ENCODE measurements at places on chromosomes 16 and 17.

DNA sequence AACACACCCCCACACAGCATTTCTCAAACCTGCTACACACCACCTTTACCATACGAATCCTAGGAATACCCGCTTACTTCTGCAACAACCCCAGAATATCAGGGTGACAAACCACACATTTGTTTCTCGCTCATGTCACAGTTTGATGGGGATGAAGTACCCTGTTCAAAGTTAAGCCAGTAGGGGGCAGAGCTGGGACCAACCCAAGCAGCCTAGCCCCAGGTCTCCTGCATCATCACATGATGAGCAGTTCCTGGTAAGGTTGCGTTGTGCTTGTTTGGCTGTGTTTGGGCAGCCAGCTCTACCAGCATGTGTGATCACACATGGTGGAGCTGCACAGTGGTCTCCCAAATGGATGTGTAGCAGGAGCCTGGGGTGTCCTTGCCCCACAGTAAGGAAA, 103.6 kb upstream of the C16orf82 start:
- DNase-seq = no peak

- DNase-seq = no peak
Observed at GRCh38 chr17:18166894-18167293, 16.7 kb upstream of the ALKBH5 start.

- no peak for DNase-seq
Observed at GRCh38 chr17:8163978-8164814, 1.4 kb upstream of the VAMP2 start.

DNA sequence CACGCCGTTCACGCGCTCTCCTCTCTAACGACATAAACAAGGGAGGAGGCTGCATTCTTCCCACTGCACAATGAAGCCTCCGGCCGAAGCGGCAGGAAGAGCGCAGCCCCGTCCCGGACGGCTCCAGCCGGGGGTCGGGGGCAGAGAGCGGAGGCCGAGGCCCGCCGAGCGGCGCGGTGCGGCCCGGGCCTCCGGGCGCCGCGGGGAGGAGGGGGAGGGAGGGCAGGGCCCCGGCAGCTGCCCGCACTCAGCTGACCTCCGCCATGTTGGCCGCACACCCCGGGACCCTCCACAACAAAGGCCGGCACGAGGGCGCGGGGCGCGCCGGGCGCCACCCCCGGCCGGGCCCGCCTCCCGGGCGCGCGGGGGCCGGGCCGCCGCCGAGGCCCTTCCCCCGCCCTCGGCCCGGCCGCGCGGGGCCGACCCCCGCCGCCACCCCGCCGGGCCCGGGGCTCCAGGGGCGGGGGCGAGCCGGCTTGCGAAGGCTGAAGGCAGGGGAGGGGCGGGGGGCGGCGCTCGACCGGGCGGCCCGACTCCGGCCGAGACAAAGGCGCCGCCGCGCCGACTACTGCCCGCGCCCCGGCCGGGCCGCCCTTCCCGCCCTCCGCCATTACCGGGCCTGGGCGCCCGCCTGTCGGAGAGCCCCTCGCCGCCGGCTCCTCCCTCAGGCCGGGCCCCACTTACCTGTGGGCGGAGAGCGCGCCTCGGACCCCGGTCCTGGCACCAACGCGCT, 527 bp downstream of the SIAH1 start:
- peak; percentile 3 for DNase-seq

GRCh38 chr16:50297301-50298074, 31.1 kb downstream of the ADCY7 start:
- no peak for DNase-seq

DNA sequence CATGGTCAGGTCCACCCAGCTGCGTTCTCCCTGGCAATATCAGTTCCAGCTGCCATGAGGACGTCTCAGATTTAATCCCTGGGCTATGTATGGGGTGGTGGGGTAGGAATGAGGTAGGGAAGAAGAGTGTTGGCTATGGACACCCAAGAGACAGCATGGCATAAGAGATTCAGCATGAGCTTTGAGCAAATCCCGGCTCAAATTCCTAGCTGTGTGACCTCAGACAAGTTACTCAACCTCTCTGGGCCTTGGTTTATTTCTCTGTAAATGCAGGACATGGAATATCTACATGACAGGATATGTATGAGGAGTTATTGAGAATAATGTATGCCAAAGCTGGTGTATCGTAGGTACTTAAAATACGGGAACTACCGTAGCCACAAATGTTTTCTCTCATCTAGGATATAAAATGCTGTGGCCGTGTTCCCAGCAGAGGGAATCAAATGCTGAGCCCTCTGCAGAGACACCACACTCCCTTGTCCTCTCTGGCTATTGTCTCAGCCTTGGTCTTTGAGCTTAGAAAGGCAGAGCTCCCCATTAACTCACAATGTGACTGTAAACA, 17.8 kb upstream of the LHX1 start:
- DNase-seq = no peak

GRCh38 chr16:88356124-88356726, 26.5 kb upstream of the ZNF469 start:
- DNase-seq = no peak

GRCh38 chr16:56198006-56198754, 6.9 kb downstream of the GNAO1 start:
- DNase-seq = no peak

DNA sequence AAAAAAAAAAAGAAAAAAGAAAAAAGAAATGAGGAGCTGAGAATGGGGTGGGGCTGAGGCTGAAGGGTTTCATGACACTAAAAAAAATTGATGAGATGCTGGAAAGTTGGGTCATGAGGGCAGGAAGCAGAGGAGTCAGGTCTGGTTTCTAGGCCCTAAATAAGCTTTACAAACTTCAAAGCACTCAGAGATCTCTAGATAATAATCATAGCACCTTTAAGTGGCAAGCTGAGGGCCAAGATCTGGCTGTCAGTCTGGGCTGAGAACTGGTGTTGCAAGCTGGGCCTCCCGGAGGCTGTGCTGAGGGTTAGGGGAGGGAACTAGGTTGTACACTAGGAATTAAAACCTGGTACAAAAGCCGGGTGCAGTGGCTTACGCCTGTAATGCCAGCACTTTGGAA, 6.4 kb downstream of the ZNF764 start:
- DNase-seq = peak; percentile 37

DNA sequence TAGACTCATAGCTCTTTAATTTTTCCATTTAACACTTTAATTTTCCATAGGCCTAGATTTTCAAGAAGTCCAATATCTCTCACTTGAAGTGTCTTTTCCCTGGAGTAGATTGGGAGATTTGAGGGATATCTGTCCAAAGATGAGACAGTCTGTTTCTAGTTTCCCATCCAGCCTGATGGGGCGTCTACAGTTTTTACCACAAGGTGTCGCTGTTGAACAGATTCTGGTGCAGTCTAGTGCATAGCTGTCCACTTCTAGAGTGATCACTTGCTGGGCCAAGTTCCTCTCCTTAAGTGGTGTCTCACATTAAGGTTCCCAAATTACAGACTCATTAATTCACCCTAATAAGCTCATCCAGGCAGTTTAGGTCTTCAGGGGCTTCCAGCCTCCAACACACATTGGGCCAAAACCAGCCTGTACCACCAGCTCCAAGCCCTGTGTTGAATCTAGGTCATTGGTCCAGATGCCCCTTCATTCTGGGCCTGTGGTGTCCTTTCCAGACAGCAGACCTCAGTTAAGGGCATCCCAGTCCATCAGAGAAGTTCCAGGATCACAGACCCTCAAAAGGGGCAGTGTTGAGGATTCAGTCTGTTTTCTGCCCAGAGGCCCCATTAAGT, 9.4 kb downstream of the SNX20 start:
- DNase-seq = no peak

GRCh38 chr16:21646721-21647561, 5.5 kb downstream of the IGSF6 start:
- peak; percentile 67 for DNase-seq

- no peak for DNase-seq
Observed at GRCh38 chr17:50461550-50462132, 7.0 kb downstream of the CHAD start.

DNA sequence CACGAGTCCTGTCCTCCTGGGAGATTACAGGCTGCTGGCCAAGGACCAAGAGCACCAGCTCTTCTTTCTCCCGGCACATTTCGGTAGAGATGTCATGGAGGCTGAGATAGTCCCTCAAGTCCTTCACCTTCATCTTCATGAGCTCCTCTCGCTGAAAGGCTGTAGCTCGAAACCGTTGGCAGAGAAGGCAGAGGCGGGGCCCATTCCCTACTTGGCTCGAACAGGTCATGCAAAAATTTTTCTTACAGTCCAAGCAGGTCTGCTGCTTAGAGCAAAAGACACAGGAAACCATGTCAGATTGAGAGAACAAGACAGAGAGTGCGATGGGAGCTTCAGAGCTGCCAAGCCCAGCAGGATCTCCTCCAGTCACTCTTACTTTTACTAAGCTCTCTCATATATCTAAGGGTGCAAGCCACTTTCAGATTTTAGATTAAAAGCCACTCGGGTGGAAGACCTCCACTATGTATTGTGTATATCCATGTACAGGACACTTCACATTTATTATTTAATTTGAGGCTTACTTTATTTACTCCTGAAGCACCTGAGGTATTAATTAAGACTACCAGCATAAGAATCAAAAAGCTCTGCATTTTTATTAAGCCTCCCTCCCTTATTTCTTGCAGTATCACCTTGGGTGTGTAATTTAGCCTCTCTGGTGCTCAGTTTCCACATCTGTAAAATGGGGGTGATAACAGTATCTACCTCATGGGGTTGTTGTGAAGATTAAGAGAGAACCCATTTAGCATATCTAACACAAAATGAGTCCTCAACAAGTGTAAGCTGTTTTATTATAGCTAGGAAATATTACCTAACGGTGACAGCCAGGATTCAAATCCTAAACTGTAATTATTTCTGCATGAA, 41.4 kb downstream of the LIG3 start:
- DNase-seq = no peak

GRCh38 chr16:143047-143446, 4.6 kb upstream of the NPRL3 start:
- DNase-seq = no peak

GRCh38 chr17:50115756-50116155, 14.2 kb downstream of the SAMD14 start:
- DNase-seq = no peak

DNA sequence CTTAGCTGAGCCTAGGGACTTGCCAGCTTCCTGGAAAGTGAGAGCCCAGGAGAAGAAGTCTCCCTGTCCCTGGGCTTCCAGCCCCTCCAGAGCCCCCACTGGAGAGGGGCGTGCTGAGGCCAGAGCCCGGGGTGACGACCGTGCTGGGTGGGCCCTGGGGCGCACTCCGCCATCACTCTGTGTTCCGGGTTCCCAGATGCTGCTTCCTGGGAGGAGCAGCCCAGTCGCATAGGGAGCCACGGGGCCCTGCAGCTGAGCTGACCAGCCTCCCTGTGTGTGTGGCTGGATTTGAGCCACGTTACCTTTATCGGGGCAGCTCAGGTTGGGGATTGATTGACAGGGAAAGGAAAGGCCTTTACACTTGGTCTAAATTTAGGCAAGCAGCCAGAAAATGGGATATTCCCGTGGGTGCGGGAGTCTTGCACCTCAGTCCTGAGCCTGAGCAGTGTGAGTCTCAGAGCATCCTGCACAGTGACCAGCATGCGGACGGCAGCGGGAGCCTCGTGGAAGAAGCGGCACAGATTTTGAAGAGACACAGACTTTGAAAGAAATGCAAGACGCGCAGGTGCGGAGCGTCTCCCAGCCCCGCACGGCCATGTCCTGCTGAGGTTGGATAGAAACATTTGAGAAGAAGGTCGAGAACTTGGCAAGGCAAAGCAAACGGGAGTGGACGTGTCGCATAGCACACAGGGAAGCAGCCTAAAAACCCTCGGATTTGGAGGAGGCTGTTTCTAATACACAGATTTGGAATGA, 51.3 kb upstream of the ZNF750 start:
- no peak for DNase-seq

DNA sequence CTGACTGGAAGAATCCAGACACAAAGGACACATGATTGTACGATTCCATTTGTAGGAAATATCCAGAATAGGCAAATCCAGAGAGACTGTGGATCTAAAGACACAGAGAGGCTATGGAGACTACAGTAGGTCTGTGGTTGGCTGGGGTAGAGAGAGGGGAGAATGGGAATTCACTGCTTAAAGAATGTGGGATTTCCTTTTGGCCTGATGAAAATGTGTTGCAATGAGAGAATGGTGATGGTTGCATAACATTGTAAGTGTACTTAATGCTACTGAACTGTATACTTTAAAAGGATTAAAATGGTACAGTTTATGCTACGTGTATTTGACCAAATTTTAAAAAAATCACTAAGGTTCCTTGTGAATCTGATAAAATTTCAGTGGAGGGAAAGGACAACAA, 62.1 kb downstream of the GPRC5B start:
- DNase-seq = no peak

- no peak for DNase-seq
Observed at GRCh38 chr16:17448640-17449638, 21.8 kb downstream of the XYLT1 start.

DNA sequence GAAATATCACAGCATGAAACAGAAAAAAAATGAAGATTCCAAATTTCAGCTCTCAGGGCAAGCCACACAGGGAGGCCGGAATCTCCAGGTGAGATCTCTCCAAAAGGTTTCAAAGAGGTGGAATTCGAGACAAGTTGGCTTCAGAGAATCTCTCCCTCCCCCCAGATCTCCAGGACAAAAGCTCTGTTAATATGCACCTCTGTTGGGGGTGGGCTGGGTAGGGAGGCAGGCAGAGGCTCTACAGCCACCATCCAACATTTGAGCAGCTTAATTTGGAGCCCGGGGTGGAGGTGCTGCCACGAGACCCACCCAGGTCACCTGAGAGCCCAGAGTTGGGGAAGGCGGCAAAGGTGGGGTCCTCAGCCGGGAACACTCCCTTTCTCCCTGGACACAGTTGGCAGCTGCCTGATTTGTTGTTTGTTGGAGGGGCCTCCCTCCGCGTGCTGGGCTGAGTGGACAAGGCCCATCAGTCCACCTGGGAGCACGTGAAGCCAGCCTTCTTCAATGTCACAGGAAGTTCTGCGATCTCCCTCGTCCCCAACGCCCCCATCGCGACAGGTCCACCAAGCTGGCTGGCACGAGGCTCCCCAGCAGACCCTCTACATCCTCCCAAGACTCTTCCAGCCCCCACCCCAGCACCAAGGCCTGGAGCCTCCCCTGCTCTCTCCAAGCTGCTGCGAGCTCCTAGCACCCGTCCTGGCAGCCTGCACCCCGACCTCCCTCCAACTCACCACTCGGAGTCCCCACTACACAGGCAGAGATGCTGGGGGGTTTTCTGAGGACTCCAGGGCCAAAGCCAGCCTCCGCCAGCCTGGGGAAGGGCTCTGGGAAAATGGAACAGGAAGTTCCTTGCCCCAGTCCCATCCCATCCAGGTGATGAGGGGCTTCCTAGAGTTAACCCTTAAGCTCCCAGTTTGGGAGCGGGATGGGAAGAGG, at the start of gene ZSCAN10:
Gene ZSCAN10, minus strand, starts transcription at position 836 of the 936 bp plus-strand sequence. CDS start 6,357 bp downstream, outside the sequence.
- no peak for DNase-seq

DNA sequence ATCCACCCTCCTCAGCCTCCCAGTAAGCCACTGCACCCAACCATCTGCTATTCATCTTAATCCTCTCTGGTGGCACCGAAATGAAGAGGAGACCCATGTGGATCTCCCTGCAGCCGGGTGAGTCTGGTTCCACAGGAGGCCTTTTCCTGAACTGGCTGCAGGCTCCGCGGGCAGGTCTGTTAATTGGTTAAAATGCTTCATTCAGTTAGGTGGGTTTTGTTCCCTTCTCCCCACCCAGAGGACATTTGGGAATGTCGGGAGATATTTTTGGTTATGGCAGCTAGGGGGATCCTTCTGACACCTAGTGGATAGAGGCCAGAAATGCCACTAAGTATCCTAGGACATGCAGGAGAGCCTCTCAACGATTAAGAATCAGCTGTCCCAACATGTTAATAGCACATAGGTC, 16.7 kb downstream of the C16orf54 start:
- DNase-seq = no peak

Measured in stimulated activated CD8-positive, alpha-beta memory T cell treated with anti-CD3 and anti-CD28 coated beads, Interleukin-15, amount 100 ng/mL, for 4 hours (primary cell).